ENCODE measurements at places on chromosomes 5 and 9.

DNA sequence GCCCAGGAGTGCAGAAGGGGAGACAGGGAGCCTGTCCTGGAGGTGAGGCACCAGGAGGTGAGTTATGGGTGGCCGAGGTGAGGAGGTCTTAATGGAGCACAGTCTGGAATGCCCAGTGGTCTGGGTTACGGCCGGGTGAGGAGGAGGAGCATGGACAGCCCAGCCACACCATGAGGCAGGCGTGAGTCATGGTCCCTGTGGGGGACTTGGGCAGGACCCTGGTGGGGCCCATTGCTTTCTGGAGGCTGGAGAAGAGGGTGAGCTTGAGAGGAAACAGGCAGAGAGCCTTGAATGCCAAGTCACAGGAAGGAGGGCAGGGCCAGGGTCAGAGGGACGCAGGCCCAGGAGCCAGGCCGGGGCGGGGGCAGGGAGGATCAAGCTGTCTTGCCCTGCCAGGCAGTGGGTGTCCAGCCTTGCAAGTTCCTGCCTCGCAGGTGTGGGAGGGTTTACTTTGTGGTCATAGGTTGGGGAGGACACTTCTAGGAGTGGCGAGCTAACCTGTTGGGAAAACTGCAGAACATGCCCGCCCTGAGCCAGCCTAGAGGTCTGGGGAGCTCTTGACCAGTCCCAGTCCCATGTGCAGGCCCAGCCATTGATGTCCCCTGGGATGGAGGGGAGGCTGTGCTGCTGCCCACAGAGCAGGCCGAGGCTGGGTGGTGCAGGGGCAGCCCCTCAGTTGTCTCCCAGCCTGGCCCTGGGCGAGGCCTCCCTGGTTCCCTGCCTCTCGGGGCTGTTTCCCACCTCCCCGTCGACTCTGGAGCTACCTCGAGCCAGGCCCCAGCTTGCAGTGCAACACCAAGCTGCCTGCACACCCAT lies 2.8 kb downstream of the CACNA1B start:
- DNase-seq: no peak

- no peak for DNase-seq
Measured at GRCh38 chr9:33860200-33860871, 43.4 kb downstream of the UBE2R2 start.

- peak; percentile 53 for DNase-seq
Measured at GRCh38 chr5:151758430-151759241, at the start of gene ATOX1. TSS of gene ATOX1 (minus strand) at chr5:151758631. CDS start at chr5:151758551, 80 bp downstream.

DNA sequence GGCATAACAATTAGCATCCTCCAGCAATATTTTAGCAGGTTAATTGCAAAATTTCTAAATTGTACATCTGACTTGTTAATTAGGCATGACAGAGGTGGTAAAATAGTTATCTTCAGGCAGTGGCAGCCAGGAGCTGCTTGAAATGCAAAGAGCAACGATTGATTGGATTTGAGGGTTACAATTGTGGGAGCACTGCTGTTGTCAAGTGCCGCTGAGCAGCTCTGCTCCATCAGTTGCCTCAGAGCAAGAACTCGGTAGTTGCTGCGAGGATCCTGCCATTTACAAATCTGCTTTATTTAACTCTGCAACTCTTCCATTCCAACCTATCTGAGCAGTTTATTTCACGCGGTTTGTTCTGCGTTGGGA lies 12.6 kb downstream of the PBX3 start:
- DNase-seq: no peak

DNA sequence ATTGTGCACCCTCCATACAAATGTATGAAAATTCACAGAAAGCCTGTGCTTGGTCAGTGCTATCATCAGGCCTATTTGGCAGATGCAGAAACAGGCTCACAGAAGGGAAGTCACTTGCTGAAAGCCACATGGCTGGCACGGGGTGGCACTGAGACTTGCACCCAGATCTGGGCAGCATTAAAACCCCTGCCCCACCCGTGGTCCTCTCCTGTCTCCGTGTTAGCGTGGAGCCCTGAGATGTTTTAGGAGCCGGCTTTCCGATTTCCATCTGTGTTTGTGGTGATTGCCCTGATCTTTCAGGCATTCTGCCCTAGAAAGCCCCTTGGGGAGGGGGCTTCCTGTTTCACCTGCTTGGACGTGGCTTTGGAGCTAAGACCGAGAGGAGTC lies 102.2 kb upstream of the IER5L start:
- no peak for DNase-seq

DNA sequence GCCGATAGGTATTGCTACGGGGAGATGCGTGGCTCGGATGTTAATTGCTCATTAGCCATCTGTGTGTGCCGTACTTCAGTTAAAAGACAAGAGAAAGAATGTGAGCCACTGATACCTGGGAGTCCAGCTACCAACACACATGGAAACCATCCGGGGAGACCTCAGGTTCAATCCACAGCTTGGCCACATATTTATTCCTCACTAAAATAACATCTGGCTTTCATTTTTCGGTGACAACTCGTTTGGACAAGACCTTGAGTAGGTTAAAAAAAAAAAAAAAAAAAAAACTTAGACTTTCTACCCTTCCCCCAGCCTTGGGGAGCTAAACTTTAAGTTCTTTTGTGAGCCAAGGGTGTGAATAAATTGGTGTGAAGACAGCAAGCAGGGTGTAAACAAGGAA lies 84.1 kb downstream of the SLIT3 start:
- no peak for DNase-seq

- no peak for DNase-seq
Measured at GRCh38 chr9:76620996-76621395, 143.2 kb upstream of the PCA3 start.

- DNase-seq: no peak
Measured at GRCh38 chr9:121929893-121930875, 162.9 kb downstream of the TTLL11 start.

- DNase-seq: no peak
Measured at GRCh38 chr5:177336112-177336511, 15.4 kb downstream of the LMAN2 start.

- DNase-seq: no peak
Measured at GRCh38 chr5:127421471-127421870, 96.0 kb upstream of the PRRC1 start.

DNA sequence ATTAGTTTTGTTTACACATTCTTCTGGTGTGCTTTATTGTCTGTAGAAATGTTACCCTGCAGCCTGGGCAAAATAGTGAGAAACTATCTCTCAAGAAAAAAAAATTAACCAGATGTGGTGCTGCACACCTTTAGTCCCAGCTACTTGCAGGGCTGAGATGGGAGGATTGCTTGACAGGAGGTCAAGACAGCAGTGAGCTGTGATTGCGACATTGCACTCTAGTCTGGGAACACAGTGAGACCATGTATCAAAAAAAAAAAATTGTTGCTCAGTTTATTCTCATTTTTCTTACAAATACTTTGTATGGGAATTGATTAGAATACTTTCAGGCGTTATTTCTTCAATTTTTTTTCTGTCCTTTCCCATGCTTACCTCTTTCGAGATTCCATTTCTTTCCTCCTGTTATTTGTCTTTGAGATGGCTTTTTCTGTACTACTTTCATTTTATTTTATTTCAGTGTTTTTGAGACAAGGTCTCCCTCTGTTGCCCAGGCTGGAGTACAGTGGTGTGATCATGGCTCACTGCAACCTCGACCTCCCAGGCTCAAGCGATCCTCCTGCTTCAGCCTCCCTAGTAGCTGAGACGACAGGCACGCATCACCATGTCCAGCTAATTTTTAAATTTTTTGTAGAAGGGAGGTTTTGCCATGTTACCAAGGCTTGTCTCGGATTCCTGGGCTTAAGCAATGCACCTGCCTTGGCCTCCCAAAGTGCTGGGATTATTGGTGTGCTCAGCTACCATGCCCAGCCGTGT lies 24.9 kb downstream of the TENT2 start:
- peak; percentile 31 for DNase-seq

GRCh38 chr9:110021891-110022290 lies 186.1 kb downstream of the C9orf152 start:
- DNase-seq: no peak

DNA sequence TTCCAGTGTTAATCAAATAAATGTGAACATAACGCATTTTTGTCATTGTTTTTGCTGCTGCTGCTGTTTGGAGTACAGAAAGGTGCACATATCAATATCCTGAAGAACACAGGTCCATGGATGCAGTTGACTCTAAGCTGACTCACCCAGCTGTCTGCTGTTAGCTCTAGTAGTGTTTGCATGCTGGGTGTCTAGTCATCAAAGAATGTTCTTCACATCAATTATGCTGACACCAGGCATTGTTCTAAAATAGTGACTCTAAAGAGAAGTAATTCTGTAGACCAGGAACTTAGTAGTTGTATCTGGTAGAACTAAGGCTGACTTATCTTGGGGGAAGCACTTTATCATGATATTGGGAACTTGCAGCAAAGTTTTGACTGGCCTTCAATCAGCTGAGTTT lies 55.7 kb upstream of the DPYSL3 start:
- DNase-seq: no peak

DNA sequence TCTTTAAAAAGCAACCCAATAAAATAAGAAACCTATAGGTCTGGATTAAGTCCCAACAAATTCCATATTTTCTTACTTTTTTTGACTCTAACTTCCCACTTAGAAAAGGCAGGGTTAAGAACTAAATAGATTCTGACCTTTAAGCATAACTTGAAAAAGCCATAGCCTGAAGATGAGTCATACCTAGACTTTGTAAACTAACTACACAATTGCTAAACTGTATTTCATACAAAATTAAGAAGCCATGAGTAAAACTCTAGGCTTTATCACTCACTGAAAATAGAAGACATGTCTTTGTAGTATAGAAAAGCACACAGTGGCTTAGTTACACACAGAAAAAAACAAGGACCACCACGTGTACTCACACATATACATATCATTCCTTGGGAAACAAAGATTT lies 51.5 kb downstream of the MLLT3 start:
- peak; percentile 29 for DNase-seq

GRCh38 chr5:179313849-179314521 lies 31.3 kb downstream of the ADAMTS2 start:
- peak; percentile 80 for DNase-seq

- DNase-seq: no peak
Measured at GRCh38 chr9:38689678-38690077, 30.3 kb downstream of the FAM240B start.

- DNase-seq: no peak
Measured at GRCh38 chr5:179618923-179619554, 4.4 kb downstream of the HNRNPH1 start.

DNA sequence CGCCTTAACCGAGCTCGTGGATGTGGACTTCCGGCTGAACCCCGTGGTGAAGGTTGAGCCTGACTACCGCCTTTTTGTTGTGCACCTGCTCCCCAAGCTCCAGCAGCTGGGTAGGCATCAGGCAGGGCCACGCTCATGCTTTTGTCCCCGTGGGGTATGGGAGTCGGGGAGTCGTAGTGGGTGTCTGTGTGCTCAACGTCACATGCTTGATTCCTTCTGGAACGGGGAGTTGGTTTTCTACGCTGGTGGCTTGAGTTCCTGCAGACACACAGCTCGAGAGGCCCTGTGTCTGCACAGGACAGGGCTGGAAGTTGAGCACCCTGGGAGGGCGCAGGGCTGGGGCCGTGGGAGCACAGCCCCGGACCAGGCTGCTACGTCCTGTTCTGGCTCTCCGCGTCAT lies 8.0 kb downstream of the CEP72 start:
- DNase-seq: no peak

GRCh38 chr9:98550206-98550820 lies 158.4 kb downstream of the GABBR2 start:
- no peak for DNase-seq

GRCh38 chr5:181054138-181054537 lies 14.1 kb downstream of the BTNL9 start:
- no peak for DNase-seq

DNA sequence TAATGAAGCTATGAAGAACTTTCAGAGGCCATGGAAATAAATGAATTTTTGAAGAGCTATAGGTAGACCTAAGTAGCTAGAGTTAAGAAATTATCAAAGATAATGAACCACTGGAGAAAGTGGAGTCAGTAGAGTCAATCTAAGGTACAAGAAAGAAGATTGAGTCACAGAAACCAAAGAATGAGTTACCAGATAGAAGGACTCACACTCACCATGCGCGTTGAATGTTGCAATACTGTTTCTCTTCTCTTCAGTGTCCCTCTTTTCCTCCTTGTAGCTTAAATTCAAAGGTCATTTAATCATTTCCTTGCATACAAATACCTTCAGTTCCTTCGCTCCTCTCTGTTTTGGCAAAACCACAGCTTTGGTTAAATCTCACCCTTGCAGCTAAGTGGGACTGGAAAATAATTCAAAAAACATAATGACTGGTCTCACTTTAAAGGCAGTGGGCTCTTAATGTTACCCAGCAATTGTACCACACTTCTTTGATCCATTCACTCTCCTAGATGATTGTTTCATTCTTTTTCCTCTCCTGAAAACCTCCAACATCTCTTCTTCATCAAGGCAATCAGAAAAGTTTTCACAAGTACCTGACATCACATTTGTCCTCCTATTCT lies 58.3 kb downstream of the NIPBL start:
- DNase-seq: no peak

- DNase-seq: no peak
Measured at GRCh38 chr9:94928691-94929368, 202.3 kb downstream of the AOPEP start.

GRCh38 chr5:134891473-134891872 lies 13.5 kb upstream of the PCBD2 start:
- DNase-seq: no peak

All from skeletal muscle cell (primary cell).